ENCODE measurements at places on chromosomes 3 and 15.

GRCh38 chr3:46138581-46138980 is 69.5 kb downstream of the CCR1 start:
- no peak for DNase-seq

- DNase-seq = peak; percentile 59
Measured at GRCh38 chr3:149077628-149078027, 8.7 kb downstream of the HLTF start.

GRCh38 chr3:42222942-42223693 is 42.9 kb downstream of the CCK start:
- no peak for DNase-seq

- no peak for DNase-seq
Measured at GRCh38 chr3:13193320-13194284, 120.4 kb upstream of the IQSEC1 start.

DNA sequence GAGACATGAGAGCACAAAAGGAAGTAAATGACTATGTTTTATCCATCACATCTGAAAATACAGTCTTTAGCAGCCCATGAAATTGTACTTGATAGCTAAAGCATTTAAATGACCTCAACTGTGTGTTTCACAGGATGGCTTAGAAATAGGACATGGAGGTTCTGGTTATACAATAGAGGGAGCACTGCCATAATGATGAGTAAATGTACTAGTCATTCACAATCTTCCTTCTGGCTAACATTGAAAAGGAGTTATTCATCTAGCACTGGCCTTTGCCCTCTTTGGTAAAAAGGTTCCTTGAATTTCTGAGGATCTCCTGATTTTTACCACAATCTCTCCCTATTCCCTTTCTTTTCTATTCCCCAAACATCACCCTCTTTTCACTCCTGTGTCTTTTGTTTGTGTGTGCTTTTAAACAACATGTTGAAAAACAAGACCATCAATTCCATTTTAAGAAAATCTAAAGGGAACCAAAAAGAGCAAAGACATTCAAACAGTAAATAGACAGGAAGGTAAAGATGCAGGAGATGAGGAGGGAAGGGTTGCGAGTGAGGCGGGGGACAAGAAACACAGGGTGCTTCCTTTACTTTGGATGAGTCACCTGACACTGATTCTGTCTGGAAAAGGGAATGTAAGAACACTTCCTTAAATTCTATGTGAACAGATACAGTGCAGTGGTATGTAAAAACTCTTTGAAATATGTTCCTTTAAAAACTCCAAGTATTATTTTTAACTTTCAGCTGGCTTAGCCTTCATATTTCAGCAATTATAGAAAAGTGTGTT is 619.0 kb downstream of the MECOM start:
- peak; percentile 36 for DNase-seq

DNA sequence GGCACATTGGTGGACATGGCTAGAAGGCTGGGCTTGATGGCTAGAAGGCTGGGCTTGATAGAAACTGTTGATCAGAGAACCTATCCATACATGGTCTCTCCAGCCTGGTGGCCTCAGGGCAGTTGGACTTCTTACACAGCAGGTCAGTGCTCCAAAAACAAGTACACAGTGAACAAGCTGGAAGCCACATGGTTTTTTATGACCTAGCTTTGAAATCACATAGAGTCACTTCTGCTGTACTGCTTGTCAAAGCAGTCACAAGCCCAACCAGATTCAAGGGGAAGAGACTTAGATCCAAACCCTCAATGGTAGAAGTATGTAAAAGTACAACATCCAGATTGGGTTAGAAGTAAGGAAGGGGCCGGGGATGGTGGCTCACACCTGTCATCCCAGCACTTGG is 89.4 kb upstream of the HES1 start:
- DNase-seq = no peak

DNA sequence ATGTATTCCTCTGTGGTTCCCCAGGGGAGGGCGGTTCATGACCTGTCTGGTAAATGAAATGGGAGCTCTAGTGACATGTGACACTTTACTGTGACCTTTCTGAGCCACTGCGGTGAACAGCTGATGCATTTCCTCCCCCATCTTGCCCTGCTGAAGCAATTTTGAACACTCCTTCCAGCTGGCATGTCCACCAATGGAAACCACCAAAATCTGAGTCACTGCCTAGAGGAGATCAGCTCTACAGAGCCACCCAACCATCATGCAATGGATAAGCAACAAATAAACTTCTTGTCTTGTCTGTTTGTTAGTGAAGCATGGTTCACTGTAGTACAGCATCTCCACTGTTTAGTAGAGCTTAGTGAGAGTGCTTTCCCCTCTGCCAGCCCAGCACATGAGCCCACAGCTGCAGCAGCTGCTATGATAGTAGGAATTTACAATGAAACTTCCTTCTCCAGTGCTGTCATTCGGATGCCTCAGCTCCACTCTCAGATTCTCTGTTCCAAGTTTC is 479.4 kb downstream of the NTRK3 start:
- DNase-seq = peak; percentile 9

DNA sequence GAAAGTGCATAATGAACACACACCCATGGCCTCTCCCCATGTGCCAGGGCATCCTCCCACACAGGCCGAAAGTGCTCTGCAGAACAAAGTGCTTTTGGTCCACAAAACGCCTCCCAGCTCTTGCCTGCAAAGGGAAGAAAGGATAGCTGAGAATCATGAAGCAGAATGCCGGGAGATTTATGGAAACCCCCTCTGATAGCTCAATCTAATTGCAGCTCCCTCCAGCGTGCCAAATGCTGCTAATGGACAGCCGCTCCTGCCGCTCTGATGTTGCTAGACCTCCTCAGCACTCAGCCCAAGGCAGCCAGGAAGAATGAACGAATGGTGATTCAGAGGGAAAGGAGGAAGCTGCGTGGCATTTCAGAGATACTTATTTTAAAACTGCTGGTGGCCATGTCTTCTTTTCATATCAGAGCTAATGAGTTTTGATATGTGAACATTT is 145.3 kb downstream of the TJP1 start:
- no peak for DNase-seq

DNA sequence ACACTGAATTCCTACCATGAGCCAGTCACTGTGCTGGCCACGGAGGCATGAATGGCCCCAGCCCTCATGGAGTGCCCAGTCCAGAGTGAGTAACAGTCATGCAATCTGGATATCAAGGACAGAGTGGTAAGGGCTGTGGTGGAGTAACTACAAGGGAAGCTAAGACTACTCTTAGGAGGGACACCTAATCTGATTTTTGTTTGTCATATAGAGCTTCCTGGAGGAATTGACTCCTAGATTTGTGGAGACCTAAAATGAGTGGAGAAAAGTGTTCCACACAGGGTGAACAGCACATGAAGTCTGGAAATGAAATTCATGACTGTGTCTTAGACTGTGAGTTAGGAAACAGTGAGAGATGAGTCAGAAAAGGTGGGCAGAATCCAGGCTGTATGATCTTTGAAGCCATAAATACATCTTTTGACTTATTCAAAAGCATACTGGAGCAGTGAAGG is 219.9 kb downstream of the NFKBIZ start:
- DNase-seq = peak; percentile 71

DNA sequence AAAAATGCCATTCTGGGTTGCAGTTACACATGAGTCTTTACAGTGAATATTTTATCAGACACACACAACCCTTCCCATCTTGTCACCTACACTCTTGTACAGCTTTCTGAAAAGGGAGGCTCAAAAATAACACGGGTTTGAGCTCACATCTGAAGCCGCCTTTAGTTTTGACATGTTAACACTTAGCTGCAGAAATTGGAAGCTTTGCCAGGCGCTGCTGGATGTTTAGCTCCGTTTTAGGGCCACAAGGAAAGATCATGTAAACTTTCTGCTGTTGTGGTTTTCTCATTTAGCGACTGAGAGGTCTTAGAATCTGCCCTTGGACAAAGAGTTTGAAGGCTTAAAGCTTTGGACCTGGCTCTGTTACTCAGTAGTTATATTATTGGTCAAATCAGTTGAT is 120.1 kb downstream of the OXNAD1 start:
- DNase-seq = no peak

GRCh38 chr15:96336108-96336595 is 5.7 kb downstream of the NR2F2 start:
- no peak for DNase-seq

DNA sequence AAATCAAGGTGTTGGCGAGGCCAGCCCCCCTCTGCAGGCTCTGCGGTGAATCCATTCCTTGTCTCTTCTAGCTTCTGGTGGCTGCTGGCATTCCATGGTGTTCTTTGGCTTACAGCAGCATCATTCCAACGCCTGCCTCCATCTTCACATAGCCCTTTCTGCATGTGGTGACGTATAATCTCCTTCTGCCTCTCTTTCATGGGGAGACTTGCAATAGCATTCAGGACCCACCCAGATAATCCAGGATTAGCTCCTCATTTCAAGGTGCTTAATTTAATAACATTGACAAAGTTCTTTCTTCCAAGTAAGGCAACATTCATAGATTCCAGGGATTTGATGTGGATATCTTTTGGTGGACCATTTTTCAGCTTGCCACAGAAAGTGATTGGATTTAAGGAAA is 35.8 kb downstream of the ISG20 start:
- DNase-seq = no peak

DNA sequence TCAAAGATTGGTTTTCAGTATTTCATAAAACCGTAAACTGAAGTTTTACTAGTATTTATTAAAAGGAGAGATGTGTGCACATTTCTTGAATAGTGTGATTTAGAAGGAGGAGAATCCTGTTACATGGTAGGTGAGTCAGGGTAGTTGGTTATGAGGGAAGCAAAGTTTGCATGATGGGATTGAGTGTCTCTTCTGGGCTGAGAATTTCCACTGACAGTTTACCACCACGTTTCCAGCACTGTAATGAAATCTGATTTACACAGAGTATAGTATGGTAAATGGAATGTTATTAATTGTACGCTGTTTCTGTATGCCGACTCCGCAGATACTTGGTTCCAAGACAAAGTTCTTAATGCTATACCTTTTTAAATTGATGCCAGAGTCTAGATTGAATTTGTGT is 1.6 kb downstream of the NECTIN3 start:
- peak; percentile 40 for DNase-seq

- DNase-seq = peak; percentile 90
Measured at GRCh38 chr3:156787926-156788663, 38.1 kb upstream of the LEKR1 start.

- no peak for DNase-seq
Measured at GRCh38 chr3:185915642-185916041, 22.2 kb downstream of the TRA2B start.

- DNase-seq = no peak
Measured at GRCh38 chr3:42805141-42805821, 991 bp upstream of the HIGD1A start.

DNA sequence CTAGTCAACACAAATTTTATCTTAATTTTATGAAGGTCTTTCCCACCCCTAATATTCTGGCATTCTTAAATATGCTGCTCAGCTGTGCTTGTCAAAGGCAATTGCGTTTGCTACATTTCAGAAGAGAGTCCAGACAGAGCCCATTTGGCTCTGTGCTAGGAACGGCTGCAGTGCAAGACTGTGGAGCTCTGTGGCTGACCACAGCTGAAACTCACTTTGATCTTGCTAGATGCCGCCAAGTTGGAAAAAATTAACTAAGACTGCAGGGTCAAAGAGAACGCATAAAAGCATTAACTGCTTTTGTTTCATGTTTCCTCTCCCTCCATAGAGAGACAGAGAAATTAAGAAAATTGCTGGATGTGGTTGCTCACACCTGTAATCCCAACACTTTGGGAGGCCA is 7.6 kb upstream of the PPP1R2 start:
- DNase-seq = no peak

- DNase-seq = no peak
Measured at GRCh38 chr15:70618929-70619328, 144.4 kb downstream of the UACA start.

- DNase-seq = no peak
Measured at GRCh38 chr3:25396686-25397085, 31.4 kb upstream of the RARB start.

DNA sequence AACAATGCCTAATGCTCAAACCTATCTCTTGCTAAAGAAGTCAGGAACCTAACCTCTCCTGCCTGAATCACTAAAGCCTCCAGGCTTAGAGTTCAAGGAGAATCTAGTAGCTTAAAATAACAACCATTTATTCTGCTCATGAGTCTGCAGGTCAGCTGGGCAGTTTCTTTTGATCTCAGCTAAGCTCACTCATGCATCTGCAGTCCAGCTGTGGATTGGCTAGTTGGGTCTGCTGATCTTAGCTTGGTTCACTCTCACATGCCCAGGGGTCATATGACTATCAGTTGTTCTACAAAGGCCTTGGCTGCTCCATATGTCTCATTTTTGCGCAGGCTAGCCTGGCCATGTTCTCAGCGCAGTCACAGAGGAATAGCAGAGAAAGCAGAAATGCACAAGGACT is 109.2 kb upstream of the STT3B start:
- DNase-seq = no peak

DNA sequence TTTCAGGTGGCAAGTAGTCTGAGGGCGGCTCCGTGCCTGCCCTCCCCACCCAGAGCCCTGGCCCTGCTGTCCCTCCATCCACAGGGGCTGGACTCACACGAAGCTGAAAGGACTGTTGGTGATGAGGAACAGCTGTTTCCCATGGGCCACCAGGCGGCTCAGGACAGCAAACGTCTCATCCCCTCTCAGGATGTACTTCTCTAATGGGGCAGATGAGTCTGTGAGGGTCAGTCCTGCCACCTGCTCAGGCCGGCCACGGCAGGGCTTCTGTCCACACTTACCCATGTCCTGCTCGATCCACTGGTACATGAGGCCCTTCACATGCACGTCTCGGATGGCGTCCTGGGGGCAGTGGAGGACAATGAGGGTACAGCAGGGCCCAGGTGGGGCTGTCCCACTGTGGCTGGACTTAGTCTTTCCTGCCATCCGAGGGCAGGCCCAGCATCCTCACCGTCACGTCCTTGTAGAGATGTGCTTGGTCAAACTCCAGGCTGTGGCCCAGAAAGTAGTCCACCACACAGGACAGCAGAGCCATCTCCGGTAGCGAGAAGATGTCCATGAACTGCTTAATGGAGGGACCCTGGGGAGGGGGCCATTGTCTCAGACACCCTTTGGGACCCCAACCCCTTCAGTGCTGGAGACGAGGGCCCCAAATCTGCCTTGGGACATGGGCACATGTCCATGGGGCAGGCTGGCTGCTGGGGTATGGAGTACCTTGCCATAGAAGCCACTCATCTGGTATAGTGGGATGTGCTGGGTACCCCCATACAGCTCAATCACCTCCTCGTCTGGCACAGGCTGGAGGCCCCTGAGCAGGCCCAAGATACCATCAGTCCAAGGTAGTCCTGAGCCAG is 5.7 kb downstream of the NT5DC2 start:
- DNase-seq = no peak

- DNase-seq = no peak
Measured at GRCh38 chr3:126440709-126440995, 35.0 kb downstream of the ZXDC start.

DNA sequence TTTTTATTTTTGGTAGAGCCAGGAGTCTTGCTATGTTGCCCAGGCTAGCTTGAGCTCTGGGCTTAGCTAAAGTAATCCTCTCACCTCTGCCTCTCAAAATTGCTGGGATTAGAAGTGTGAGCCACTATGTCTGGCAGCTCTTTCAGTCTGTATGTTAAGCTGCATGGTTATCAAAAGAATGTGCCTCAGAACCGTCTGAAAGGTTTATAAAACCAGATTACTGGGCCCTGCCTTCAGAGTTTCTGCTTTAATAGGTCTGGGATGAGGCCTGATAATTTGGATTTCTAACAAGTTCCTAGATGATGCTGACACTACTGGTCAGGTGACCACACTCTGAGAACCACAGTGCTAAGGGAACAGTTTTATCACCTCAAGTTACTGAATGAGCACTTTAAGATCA is 34.6 kb downstream of the SENP5 start:
- DNase-seq = no peak
